Upper lobe of right lung (tissue), 1 donor: ENCODE measurements at places on chromosomes 6 and 20. TPM values are rescaled to one million over a fixed set of nuclear protein-coding genes. Genes with fewer than 3 reads are reported as not detected.

GRCh38 chr6:88871498-88871897 is 91.9 kb downstream of the RNGTT start:
- H3K27me3 ChIP-seq = no peaks in the 10 kb centered on the region
- no peaks in the 10 kb centered on the region for H3K4me1 ChIP-seq
- H3K4me3 ChIP-seq = no peak overlapping the region
- DNase-seq = no peak
- H3K27ac ChIP-seq = no peak overlapping the region

- DNase-seq = no peak
- no peaks in the 10 kb centered on the region for H3K36me3 ChIP-seq
- H3K4me1 ChIP-seq = no peaks in the 10 kb centered on the region
- H3K4me3 ChIP-seq = no peak overlapping the region
- H3K27ac ChIP-seq = no peak overlapping the region
- H3K27me3 ChIP-seq = no peaks in the 10 kb centered on the region
Observed at GRCh38 chr6:25248123-25248522, 31.1 kb upstream of the CARMIL1 start.

- H3K4me1 ChIP-seq = no peaks in the 10 kb centered on the region
- H3K27ac ChIP-seq = no peak overlapping the region
- DNase-seq = no peak
Observed at GRCh38 chr6:65098349-65098748, 608.7 kb downstream of the EYS start.

GINS1 gene
- 0.55 TPM for total RNA-seq

PTCRA gene
- total RNA-seq = 5.0 TPM

GTSF1L gene
- not detected for total RNA-seq

LTB gene
- 6.2 TPM for total RNA-seq
